Mesothelial cell of epicardium (in vitro differentiated cells): ENCODE measurements at places on chromosomes 7 and 10. TPM values are rescaled to one million over a fixed set of nuclear protein-coding genes. Genes with fewer than 3 reads are reported as not detected.

Gene WEE2
- total RNA-seq = 0.09 TPM in 1 of 3 replicates, not detected in the others

Gene LRRTM3
- total RNA-seq = 4.6 to 5.6 TPM (median 5.2 TPM) in 3 replicates

DNA sequence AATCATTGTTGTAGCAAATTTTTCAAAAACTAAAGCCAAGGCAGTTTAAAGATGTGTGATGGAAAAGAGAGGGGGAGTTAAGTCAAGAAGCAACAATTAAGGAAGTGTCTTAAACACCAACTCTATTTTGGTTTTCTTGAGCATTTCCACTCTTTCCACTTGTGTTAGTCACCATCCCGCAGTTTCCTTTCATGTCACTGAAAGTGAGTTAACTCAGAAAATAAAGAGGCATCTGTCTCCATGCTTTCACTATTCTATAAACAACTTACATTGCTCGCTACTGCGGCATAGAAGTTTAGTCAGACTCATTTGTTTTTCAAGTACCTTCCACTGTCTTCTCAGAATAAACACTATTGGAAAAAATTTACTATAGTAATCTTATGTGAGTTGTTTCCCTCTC lies 284.9 kb upstream of the SEMA3D start:
- H3K27ac ChIP-seq = no peak overlapping the region
- no peak for DNase-seq

- no peak overlapping the region for H3K4me3 ChIP-seq
- H3K36me3 ChIP-seq = peaks cover 15% of the 10 kb centered on the region
- H3K27me3 ChIP-seq = no peaks in the 10 kb centered on the region
These were observed 9.6 kb downstream of the PYROXD2 start for GRCh38 chr10:98405422-98405821.

GRCh38 chr7:151686826-151687225 lies 167.1 kb upstream of the RHEB start:
- no peaks in the 10 kb centered on the region for H3K27me3 ChIP-seq
- H3K36me3 ChIP-seq = no peaks in the 10 kb centered on the region
- peak overlapping the region; percentile 96 for H3K27ac ChIP-seq
- no peak for DNase-seq

GRCh38 chr10:73537288-73537687 lies 41.5 kb upstream of the PPP3CB start:
- H3K4me3 ChIP-seq = no peak overlapping the region
- peaks cover 5% of the 10 kb centered on the region for H3K4me1 ChIP-seq
- H3K27me3 ChIP-seq = no peaks in the 10 kb centered on the region

DNA sequence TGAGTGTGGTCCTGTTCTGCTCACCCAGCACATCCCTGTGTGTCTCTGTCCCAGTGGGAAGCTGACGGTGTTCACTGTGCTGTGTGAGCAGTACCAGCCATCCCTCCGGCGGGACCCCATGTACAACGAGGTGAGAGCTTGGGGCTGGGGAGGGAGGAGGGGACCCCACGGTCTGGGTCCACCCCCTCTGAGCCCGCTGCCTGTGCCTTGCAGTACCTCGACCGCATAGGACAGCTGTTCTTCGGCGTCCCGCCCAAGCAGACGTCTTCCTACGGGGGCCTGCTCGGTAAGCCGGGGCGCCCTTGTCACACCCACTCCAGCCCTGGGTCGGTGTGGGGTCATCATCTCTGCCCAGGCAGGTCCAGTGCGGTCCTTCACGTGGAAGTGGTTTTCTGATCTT lies 17.3 kb downstream of the GET4 start:
- no peak for DNase-seq
- H3K4me1 ChIP-seq = peaks cover 1% of the 10 kb centered on the region
- no peak overlapping the region for H3K27ac ChIP-seq
- no peak overlapping the region for H3K4me3 ChIP-seq

DNA sequence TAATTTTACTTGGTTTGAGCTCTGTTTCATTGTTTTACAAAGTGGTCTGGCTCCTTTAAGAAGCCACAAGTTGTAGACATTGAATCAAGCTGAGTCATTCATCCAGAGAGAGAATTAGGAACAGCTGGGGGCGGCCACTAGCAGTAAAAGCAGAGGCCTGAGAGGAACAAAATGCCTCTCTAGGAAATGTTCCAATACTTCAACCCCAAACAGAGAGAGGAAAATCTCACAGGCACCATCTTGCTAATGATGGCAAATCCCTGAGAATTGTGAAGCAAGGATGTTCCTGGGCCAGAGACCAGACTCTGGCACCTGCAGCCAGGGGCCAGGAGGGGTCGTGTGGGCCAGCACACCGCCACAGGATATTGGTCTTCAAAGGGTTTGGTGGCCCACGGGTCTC lies 26.5 kb upstream of the TRIL start:
- no peaks in the 10 kb centered on the region for H3K27me3 ChIP-seq
- peaks cover 53% of the 10 kb centered on the region for H3K4me1 ChIP-seq
- no peak overlapping the region for H3K4me3 ChIP-seq
- DNase-seq = no peak
- no peaks in the 10 kb centered on the region for H3K36me3 ChIP-seq
- H3K27ac ChIP-seq = no peak overlapping the region

DNA sequence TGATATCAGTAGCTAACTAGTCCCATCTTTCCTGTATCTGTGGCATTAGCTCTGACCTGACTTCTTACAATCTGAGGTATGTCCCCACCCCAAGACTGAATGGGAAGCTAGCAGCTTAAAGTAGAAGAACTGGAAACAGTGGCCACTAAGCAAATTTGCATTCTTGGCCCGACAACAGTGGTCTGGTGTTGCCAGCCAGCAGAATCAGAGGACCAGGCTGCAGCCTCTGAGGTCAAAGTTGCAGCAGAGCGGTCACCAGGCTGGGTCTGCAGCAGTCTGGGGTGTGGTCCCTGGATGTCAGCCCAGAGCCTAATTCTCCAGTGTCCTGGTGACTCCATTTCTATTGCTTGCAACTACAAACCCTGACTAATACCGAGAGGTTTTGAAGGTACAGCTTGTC lies 26.3 kb downstream of the FAM107B start:
- no peak overlapping the region for H3K4me3 ChIP-seq
- H3K27me3 ChIP-seq = no peaks in the 10 kb centered on the region
- no peak for DNase-seq
- H3K4me1 ChIP-seq = peaks cover 10% of the 10 kb centered on the region
- H3K36me3 ChIP-seq = no peaks in the 10 kb centered on the region

DNA sequence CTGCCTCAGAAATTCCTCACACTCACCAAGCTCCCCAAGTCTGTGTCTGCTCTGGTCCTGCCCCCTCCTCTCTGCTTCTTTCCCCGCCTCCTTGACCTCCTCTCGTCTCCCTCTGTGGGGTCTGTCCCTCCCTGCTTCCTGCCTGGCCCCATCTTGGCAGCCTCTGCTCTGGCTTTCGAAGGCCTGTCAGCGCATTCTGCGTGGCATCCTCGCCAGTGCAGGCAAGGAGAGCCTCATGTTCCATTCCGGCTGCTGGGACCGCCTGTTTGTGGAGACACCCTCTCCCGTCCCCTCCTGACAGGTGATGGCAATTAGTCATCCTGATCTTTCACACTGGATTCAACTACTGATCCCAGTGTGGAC lies 51.7 kb upstream of the COL13A1 start:
- no peak for DNase-seq
- H3K27ac ChIP-seq = no peak overlapping the region
- peaks cover 12% of the 10 kb centered on the region for H3K27me3 ChIP-seq
- no peaks in the 10 kb centered on the region for H3K36me3 ChIP-seq
- no peak overlapping the region for H3K4me3 ChIP-seq

- H3K4me3 ChIP-seq = peak within 1 kb of the TSS; percentile 64
- peaks cover 4% of the 10 kb centered on the region for H3K27me3 ChIP-seq
- peaks cover 16% of the 10 kb centered on the region for H3K4me1 ChIP-seq
- H3K27ac ChIP-seq = peak within 1 kb of the TSS; percentile 70
- peak; percentile 72 for DNase-seq
- no peaks in the 10 kb centered on the region for H3K36me3 ChIP-seq
These were observed at the start of gene AKR1E2 for GRCh38 chr10:4825868-4826791. TSS of gene AKR1E2 (plus strand) at chr10:4826207. CDS start at chr10:4826325, 118 bp downstream.

GRCh38 chr7:123573896-123574467 lies 16.4 kb upstream of the NDUFA5 start:
- peaks cover 2% of the 10 kb centered on the region for H3K4me1 ChIP-seq
- H3K27ac ChIP-seq = no peak overlapping the region
- DNase-seq = no peak

DNA sequence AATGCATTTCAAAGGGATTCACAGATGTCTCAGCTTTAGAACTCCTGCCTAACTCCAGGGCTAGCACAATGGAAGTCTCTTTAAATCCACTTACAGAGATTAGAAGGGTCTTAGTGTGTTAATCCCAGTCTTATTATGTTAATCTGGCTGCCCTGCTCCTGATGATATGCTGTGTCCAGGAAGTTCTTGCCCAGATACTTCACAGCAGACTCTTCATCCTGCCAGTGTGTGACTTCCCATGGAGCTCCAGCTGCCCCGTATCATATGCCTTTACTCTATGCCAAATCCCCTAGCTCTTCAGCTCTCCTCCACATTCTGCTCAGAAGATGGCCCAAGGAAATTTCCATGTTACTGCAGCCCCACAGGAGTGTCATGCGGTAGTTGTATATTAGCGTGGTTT lies 533.8 kb downstream of the GALNT17 start:
- no peak overlapping the region for H3K27ac ChIP-seq
- no peaks in the 10 kb centered on the region for H3K36me3 ChIP-seq
- no peak overlapping the region for H3K4me3 ChIP-seq
- no peak for DNase-seq

DNA sequence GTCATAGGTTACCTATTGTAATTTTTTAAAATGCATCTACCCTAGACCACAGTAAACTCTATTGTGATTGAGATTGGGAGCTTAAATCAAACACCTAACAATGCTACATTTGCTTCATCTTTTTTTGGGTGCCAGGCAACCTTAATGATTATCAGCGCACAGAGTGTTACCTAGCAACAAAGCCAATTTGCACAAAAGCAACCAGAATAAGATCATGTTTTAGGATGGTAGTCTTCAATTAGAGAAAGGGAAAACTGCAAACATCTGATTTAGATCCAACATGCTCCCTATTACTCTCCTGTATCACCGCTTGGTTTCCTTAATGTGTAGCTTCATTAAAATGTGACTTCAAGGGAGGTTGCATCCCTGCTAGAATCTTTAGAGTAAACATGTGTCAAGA lies 226.9 kb downstream of the ABCA13 start:
- no peaks in the 10 kb centered on the region for H3K36me3 ChIP-seq
- H3K4me3 ChIP-seq = no peak overlapping the region
- no peaks in the 10 kb centered on the region for H3K27me3 ChIP-seq
- H3K27ac ChIP-seq = no peak overlapping the region
- DNase-seq = no peak

GRCh38 chr10:126052171-126052570 lies 155.8 kb downstream of the FANK1 start:
- peaks cover 34% of the 10 kb centered on the region for H3K27me3 ChIP-seq
- no peak overlapping the region for H3K27ac ChIP-seq
- DNase-seq = no peak
- H3K4me3 ChIP-seq = no peak overlapping the region
- peaks cover 2% of the 10 kb centered on the region for H3K4me1 ChIP-seq

- peaks cover 6% of the 10 kb centered on the region for H3K4me1 ChIP-seq
- H3K27me3 ChIP-seq = no peaks in the 10 kb centered on the region
- H3K36me3 ChIP-seq = peaks cover 17% of the 10 kb centered on the region
- H3K27ac ChIP-seq = no peak overlapping the region
- no peak for DNase-seq
These were observed 27.5 kb downstream of the DPCD start for GRCh38 chr10:101615525-101616116.

DNA sequence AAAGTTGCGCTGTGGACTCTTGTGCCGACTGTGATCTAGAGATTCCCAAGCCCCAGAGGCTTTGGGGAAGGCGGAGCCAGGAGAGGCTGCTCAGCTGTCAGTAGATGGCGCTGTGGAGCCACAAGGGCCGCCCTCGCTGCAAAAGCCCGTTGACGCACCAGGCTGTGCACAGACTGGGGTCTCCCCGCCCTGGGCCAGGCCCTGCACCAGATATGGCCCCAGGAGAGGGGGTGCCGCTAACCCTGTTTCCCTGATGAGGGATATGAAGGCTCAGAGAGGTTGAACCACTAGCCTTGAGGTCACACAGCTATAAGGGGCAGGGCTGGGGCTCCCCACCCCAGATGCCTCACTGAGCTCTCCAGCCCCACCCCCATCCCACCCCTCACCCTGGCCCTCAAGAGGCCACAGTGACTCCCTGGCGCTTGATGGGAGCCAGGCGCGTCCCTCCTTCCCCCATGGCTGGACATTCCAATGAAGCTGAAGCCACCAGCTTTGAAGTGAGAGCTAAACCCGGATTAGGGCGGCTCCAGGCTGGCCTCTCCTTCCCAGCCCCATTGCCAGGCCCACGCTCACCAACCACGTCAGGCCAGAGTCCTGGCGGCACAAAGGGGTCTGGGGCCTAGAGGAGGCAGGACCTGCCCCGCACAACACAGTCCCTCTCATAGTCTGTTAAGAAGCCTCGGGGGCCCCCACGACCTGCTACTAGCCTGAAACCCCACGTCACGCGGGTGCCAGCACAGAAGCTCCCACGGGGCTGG lies 26.4 kb downstream of the MYL10 start:
- peaks cover 22% of the 10 kb centered on the region for H3K4me1 ChIP-seq
- H3K27ac ChIP-seq = no peak overlapping the region
- DNase-seq = peak; percentile 76
- H3K36me3 ChIP-seq = no peaks in the 10 kb centered on the region
